ENCODE measurements at places on chromosomes 16 and 17. TPM values are rescaled to one million over a fixed set of nuclear protein-coding genes. Genes with fewer than 3 reads are reported as not detected.

The ZG16 gene
- not detected for total RNA-seq

The C17orf50 gene
- total RNA-seq: not detected

The CSH2 gene
- 8.5 TPM for total RNA-seq

The TP53TG3C gene
- not detected for total RNA-seq

The TBC1D3I gene
- total RNA-seq: 0.09 TPM

Data from muscle of leg (tissue), 16 donors.